ENCODE measurements at places on chromosomes 7 and 10.

DNA sequence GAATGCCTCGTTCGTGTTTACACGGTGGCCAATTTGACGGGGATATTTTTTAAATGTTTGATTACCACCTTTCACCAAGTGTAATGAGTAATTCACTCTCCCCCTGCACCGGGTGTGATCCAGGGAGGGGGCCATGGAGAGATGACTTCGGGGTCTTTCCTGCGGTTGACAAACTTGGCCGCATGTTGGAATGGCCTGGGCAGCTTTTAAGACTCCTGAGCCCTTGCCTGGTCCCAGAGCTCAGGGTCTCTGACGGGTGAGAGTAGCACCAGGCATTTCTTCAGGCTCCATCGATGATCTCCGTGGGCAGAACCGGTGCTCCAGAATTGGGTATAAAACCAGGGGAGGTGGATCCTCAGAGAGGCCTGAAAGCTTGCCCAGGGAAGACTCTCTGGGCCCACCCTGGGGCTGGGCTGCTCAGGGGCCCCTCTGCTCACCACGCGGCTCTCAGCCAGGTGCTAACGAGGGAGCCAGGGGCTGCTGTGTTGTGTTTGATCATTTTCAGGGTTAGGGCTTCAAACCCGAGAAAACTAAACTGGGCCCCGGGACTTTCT, 882 bp downstream of the ZNF282 start:
- no peak for DNase-seq

DNA sequence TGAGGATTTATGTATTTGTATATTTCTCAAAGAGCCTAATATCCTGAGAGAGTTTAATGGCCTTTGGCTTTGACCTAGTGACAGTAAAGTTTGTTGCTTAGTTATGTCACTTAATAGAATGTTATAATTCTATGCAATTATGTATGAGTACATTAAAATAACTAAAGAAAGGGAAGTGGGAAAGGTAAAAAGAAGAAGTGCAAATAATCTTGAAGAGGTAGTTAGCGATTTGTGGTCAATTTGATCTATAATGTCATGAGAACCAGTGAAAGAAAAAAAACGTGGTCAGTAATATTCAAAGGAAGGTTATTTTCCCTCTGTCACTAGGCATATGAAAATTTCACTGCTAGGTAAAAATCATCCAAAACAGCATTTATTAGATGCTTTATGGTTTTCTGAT, 143.4 kb upstream of the LSM8 start:
- DNase-seq = no peak

GRCh38 chr7:37050801-37051200, 326.5 kb upstream of the AOAH start:
- DNase-seq = no peak

DNA sequence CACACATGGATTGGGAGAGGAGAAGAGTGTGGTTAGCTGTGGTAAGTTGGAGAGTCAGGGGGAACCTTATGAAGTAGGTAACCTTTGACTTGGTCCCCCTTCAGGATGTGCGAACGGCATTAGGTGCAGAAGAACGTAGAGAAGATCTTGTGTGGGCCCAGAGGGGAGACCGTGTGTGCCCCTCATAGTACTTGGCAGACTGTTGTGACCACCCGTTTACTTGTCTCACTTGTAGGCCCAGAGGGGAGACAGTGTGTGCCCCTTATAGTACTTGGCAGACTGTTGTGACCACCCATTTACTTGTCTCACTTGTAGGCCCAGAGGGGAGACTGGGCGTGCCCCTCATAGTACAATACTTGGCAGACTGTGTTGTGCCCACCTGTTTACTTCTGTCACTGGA, 2.6 kb downstream of the GTPBP4 start:
- DNase-seq = no peak

DNA sequence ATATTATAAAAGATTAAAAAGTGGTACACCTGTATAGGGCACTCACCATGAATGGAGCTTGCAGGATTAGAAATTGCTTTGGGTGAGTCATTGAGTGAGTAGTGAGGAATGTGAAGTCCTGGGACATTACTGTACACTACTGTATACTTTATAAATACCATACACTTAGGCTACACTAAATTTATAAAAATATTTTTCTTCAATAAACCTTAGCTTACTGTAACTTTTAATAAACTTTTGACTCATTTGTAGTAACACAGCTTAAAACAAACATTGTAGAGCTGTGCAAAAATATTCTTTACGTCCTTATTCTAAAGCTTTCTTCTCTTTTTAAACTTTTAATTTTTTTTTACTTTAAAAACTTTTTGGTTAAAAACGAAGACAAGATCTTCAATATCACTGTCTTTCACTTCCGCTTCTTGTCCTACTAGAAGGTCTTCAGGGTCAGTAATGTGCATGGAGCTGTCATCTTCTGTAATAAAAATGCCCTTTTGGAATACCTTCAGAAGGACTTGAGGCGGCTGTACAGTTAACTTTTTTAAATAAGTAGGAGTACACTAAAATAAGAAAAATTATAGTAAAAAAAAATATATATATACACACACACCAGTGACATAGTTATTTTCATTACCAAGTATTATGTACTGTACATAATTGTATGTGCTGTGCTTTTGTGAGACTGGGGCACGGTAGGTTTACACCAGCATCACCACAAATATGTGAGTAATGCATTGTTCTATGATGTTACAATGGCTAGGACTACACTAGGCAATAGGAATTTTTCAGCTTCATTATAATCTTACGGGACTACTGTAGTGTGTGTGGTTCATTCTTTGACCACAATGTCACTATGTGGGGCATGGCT, 3.5 kb downstream of the STK31 start:
- DNase-seq = peak; percentile 88

GRCh38 chr7:155392726-155393570, 65.0 kb upstream of the EN2 start:
- no peak for DNase-seq

- DNase-seq = peak; percentile 31
These were observed 24.3 kb upstream of the OPN4 start for GRCh38 chr10:86630079-86630478.

GRCh38 chr10:69239816-69240434, 19.8 kb downstream of the HKDC1 start:
- DNase-seq = peak; percentile 28

GRCh38 chr10:52771534-52772445, 794 bp downstream of the MBL2 start:
- no peak for DNase-seq

DNA sequence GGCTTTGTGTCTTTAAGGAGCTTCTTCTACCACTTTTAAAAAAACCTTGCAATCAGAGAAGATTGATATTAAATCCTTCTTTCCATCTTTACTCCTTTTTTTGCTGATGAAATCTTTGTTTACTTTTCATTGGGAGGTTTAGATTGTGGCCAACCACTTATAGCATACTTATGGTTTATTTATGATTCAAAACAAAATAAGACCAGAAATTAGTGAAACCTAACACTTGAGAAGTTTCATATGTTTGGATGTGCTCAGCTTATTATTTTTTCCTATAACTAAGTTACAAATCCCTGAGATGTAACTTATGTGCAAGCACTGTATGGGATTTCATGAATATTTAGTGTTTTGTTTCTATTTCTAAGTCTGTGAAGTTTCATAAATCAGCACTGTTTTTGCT, 13.5 kb upstream of the PRPS1L1 start:
- no peak for DNase-seq

GRCh38 chr10:17544465-17544864, 72.7 kb downstream of the HACD1 start:
- DNase-seq = no peak

GRCh38 chr10:69220041-69220451, at the start of gene HKDC1:
Gene HKDC1, plus strand, starts transcription at chr10:69220332. Its CDS starts 104 bp downstream, at chr10:69220436.
- DNase-seq = no peak

GRCh38 chr7:55531536-55531935, 40.8 kb downstream of the VOPP1 start:
- no peak for DNase-seq

GRCh38 chr7:117098457-117098856, 145.2 kb downstream of the ST7 start:
- peak; percentile 94 for DNase-seq

GRCh38 chr10:32051926-32052325, 4.3 kb downstream of the KIF5B start:
- peak; percentile 54 for DNase-seq

- no peak for DNase-seq
These were observed 92.0 kb downstream of the ZFAND4 start for GRCh38 chr10:45580371-45581215.

DNA sequence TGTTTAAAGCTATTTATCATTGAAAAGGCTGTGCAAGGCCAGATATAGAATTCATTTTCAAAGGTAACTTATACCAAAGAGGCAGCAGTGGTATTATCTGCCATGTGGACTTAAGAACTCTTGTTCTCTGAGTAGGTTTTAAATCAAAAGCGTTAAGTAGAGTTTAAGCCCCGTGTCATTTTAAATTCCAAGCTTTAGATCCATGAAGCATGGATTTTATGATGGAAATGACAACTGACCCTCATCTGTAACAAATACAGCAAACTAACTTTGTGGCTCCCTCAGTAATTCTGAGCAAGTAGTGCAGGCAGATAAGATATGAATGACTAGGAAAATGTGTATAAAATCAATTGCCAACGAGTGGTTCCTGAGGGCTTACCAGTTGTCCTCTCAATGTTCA, 247.0 kb downstream of the WDR11 start:
- no peak for DNase-seq

DNA sequence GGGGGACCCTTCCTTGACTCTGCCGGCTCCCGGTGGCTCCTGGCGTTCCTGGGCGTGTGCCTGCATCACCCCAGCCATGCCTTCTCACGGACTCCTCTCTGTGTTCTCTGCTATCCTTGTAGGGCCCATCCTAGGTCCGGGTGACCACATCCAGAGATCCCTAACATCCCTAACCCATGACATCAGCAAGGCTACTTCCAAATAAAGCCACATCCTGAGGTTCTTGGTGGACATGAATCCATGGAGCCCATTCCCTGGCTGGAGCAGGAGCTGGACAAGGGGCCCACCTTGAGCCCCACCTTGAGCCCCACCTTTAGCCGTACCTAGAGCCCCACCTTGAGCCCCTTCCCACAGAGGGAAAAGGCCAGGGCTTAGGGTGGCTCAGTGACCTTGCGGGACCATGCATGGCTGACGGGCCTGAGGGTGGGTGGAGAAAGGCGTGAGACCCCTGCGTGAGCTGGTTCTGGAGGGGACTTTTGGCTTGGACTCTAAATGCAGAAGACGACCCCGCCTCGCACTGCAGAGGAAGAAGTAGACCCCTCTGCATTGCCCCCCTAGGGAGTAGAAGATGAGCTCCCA, 58.5 kb upstream of the INPP5A start:
- peak; percentile 6 for DNase-seq

GRCh38 chr10:37489658-37490003, 364.2 kb downstream of the ANKRD30A start:
- DNase-seq = no peak

GRCh38 chr7:17234398-17235031, 63.9 kb upstream of the AHR start:
- DNase-seq = peak; percentile 90

DNA sequence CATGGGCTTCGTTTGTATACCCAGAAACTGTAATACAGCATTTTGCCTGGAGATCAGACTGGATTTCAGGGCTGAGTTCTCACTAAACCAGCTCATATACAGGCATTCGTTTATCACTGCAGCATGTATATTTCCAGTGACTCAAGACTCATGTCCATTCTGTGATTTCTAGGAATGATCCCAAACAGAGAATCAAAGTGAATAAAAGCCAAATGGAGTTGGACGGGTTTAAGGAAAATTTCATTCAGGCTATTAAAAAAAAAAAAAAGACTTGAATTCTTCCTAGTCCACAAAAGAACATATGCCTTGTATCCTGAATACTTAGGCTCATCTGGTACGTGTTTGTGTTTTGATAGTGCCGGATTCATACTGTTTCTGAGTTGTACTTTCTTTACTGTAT, 46.8 kb downstream of the TET1 start:
- DNase-seq = peak; percentile 13

- no peak for DNase-seq
These were observed 281.8 kb downstream of the POU6F2 start for GRCh38 chr7:39259391-39260003.

DNA sequence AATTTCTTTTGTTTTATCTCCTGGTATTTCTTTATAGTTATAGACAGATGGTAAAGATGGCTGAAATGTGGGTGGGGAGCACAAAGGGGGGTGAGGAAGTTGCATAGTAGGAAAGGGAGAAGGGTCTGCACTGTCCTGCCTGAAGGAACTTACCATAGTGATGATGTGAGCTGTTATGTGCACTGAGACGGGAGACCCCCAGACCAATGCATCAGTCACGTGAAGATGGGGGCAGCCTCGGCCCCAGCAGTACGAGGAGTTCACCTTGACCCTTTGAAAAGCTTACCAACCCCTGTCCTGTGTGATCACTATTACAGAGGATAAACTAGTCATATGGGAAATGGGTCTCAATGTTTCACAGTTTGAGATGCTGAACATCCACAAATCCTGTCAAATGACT, 316.3 kb downstream of the TNS3 start:
- no peak for DNase-seq

- DNase-seq = no peak
These were observed 60.4 kb downstream of the TCERG1L start for GRCh38 chr10:131251146-131251541.

GRCh38 chr10:88063861-88064557, 200.6 kb downstream of the PTEN start:
- DNase-seq = no peak

DNA sequence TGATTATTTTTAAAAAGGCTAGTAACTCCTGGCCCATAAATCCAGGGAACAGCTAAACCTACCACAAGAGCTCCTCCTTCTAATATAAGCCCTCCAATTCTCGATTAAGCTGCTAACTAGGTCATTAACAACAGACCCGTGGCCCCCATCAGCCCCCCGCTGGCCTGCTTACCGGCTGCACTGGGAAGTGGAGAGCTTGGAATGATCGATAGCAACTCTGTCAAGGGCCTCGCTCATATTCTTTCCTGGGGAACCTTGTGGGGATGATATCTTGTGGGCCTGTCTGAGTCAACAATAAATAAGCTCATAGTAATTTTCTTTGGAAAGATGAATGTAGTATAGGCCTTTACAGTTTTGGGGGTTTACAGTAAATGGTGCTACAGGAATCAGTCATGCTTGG, 353.5 kb downstream of the TCERG1L start:
- DNase-seq = no peak

DNA sequence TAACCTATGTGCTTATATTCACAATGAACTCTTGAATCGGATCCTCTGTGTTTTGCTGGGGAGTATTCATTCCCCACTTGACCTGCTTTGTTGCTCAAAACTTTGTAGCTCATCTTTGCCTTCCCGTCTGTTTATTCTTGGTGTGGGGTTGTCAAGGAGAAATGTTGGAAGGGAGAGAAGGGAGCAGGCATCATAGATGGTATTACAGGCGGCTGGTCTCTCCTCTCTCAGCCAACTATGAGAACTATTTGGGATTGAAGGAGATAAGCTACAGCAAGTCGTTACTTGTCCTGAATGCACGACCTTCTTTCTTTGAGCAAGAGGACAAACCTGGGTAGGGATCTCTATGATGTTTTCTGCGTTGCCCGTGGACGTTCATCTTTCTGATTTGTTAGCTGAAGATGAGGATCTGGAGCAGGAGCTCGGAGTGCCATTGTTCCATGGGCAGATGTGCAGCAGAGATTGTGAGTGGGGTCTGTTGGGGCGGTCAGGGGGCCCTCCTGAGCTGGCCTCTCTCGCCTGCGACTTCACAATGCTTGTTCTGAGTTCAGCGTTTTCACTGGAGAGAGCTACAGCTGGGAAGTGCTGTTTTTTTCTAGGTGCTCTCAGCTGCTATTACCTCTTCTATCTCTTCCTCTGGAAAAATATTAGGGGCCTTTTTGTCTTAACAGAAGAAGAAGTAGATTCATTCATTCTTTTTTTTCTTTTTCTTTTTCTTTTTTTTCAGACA, 126.9 kb upstream of the KLF6 start:
- DNase-seq = no peak

GRCh38 chr10:59675812-59676211, 33.8 kb downstream of the SLC16A9 start:
- no peak for DNase-seq
